ENCODE measurements at places on chromosomes 13 and 19. TPM values are rescaled to one million over a fixed set of nuclear protein-coding genes. Genes with fewer than 3 reads are reported as not detected.

DNA sequence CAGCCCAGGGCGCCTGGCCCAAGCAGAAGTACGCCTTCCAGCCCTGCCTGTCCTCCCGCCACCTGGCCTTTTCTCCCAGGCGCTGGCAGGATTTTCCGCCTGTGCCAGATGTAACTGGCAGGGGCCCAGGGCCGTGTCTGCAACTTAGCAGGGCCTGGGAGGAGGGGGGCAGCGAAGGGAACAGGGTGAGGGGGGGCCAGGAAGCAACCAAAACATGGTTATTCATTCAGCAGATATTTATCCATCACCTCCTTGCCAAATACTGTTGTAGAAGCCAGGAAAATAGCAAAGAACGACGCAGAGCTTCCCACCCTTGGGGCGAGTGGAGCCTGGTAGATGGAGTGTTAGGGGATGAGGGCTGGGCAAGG, 5.6 kb downstream of the TLE6 start:
- H3K36me3 ChIP-seq: no peaks in the 10 kb centered on the region
- DNase-seq: no peak
- no peak overlapping the region for H3K4me3 ChIP-seq
- H3K27ac ChIP-seq: no peak overlapping the region

GRCh38 chr19:11423164-11423790, 4.2 kb upstream of the RGL3 start:
- peak overlapping the region; percentile 92 for H3K4me3 ChIP-seq
- H3K36me3 ChIP-seq: no peaks in the 10 kb centered on the region
- H3K27me3 ChIP-seq: no peaks in the 10 kb centered on the region
- no peak for DNase-seq

DNA sequence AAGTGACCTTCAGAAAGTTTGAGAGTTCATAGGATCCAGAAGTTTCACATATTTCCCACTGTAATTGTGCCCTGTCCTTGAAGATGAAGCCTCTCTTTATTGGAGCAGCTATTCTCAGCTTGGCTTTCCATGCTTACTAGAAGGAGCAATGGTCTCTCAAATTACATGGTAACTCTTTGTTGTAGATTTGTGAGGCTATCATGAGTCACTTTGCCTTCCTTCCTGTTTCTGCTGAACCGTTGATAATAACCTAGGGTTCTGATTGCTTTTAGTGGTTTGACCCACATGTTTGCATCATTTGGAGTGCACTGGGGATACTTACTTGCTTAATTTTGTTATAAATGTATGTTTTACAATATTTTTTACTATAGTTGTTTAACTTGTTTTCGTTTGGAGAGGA, 772.9 kb upstream of the SLITRK6 start:
- H3K27ac ChIP-seq: no peak overlapping the region
- H3K36me3 ChIP-seq: no peaks in the 10 kb centered on the region
- no peak for DNase-seq
- H3K27me3 ChIP-seq: no peaks in the 10 kb centered on the region
- H3K4me1 ChIP-seq: no peaks in the 10 kb centered on the region

GRCh38 chr13:29802621-29803020, 47.8 kb downstream of the UBL3 start:
- peaks cover 8% of the 10 kb centered on the region for H3K4me1 ChIP-seq
- H3K4me3 ChIP-seq: no peak overlapping the region
- H3K27ac ChIP-seq: no peak overlapping the region
- no peak for DNase-seq

DNA sequence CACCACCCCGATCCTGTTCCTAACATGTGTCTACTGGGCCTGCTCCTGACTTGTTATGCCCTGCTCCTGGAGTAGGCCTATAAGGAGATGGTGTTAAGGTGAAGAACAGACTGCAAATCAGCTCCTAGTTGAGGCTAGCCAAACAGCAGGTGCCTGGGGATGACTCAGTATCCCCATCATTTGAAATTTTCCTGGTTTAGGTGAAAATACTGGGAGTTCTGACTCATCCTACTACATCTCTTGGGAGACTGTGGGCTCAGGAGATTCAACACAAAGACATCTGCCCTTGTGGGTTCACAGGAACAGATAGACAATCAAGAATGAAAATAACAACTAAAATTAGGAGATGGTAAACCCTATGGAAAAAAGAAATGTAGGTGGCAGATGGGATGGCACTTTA, 41.2 kb downstream of the BRD4 start:
- DNase-seq: no peak
- H3K36me3 ChIP-seq: peaks cover under 1% of the 10 kb centered on the region
- no peaks in the 10 kb centered on the region for H3K27me3 ChIP-seq

- no peaks in the 10 kb centered on the region for H3K4me1 ChIP-seq
- H3K4me3 ChIP-seq: no peak overlapping the region
- DNase-seq: no peak
- no peaks in the 10 kb centered on the region for H3K27me3 ChIP-seq
- H3K27ac ChIP-seq: no peak overlapping the region
Measured at GRCh38 chr19:2118438-2118837, 21.7 kb downstream of the IZUMO4 start.

DNA sequence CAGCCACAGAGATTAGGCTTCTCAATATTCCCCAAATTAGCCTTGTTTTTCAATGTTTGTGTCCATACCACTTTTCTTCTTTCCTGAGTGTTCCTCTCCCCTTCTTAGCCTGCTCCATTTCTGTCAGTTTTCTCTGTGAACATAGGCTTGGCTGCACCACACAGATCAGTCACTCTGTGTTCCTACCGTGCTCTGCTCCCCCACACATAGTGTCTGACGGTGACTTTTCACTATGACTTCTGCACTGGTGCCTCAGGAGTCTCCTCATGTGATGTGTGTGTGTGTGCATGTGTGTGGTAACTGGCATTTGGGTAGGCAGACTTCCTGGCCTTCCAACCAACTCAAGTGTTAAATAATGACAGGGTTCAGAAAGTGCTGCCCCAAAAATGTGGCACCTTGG, 47.9 kb upstream of the MYCBP2 start:
- H3K27ac ChIP-seq: no peak overlapping the region
- H3K27me3 ChIP-seq: no peaks in the 10 kb centered on the region
- no peak for DNase-seq
- no peaks in the 10 kb centered on the region for H3K36me3 ChIP-seq
- H3K4me1 ChIP-seq: peaks cover 7% of the 10 kb centered on the region
- H3K4me3 ChIP-seq: no peak overlapping the region

- H3K27me3 ChIP-seq: no peaks in the 10 kb centered on the region
- H3K27ac ChIP-seq: no peak overlapping the region
- H3K36me3 ChIP-seq: no peaks in the 10 kb centered on the region
- H3K4me1 ChIP-seq: no peaks in the 10 kb centered on the region
Measured at GRCh38 chr19:30649934-30650614, 277.9 kb downstream of the ZNF536 start.

DNA sequence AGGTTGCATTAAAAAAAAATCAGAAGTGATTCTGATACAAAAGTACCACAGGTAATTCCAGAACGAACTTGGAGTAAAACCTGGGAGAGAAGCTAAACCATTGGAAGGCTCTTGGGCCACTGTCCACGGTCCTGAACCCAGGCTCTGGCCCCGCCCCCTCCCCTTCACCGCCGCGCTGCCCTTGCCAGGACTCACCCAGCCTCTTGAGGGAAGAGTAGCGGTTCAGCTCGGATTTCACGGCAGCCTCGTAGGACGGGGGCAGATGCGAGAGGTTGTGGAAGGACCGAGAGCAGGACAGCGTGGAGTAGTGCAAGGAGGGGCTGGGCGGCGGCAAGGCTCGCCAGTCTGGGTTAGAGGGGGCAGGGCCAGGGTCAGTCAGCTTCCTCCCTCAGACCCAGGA, 5.7 kb downstream of the SHISA7 start:
- H3K36me3 ChIP-seq: no peaks in the 10 kb centered on the region
- H3K27ac ChIP-seq: no peak overlapping the region
- peak; percentile 88 for DNase-seq
- no peak overlapping the region for H3K4me3 ChIP-seq
- peaks cover 5% of the 10 kb centered on the region for H3K27me3 ChIP-seq
- 0 out of 2 replicates have a peak, but pooled peaks cover 2% of the 10 kb centered on the region for H3K4me1 ChIP-seq

GRCh38 chr19:28971049-28971448, 241.9 kb downstream of the UQCRFS1 start:
- DNase-seq: no peak
- H3K27ac ChIP-seq: no peak overlapping the region
- no peaks in the 10 kb centered on the region for H3K27me3 ChIP-seq
- no peaks in the 10 kb centered on the region for H3K4me1 ChIP-seq

DNA sequence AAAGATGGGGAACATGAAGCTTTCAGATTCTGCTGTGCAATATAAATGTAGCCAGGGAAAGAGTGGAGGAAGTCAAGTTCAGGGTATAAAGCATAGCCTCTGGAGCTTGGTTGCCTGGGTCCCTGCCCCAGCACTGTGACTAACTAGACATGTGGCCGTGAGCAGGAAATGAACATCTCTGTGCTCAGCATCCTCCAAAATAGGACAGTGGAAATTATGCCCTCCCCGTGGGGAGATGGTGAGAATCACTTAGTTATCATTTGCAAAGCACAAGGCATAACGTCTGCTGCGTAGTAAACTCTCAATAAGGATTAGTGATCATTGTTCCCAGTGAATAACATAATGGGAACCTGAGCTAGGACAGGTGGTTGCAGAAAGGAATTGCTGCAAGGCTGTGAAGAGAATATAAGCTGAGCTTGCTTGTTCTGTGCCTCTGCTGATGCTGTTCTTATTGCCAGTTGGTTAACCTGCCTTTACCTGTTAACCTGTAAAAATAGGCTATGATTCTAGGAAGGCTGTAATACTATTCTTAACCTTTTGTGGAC, 441.0 kb downstream of the COG6 start:
- no peaks in the 10 kb centered on the region for H3K27me3 ChIP-seq
- H3K4me3 ChIP-seq: no peak overlapping the region
- peaks cover 7% of the 10 kb centered on the region for H3K36me3 ChIP-seq
- H3K27ac ChIP-seq: no peak overlapping the region
- DNase-seq: no peak

- H3K27me3 ChIP-seq: no peaks in the 10 kb centered on the region
- H3K36me3 ChIP-seq: peaks cover 14% of the 10 kb centered on the region
- H3K27ac ChIP-seq: peak overlapping the region; percentile 6
- H3K4me3 ChIP-seq: no peak overlapping the region
Measured at GRCh38 chr13:102825921-102826706, 19.7 kb upstream of the ERCC5 start.

GRCh38 chr13:95002126-95002525, 289.8 kb upstream of the SOX21 start:
- peaks cover 7% of the 10 kb centered on the region for H3K4me1 ChIP-seq
- H3K4me3 ChIP-seq: 0 out of 2 replicates have a peak overlapping the region, but pooled peaks have one; percentile 2
- H3K36me3 ChIP-seq: no peaks in the 10 kb centered on the region
- H3K27me3 ChIP-seq: no peaks in the 10 kb centered on the region
- H3K27ac ChIP-seq: no peak overlapping the region
- no peak for DNase-seq

- H3K27ac ChIP-seq: no peak overlapping the region
- H3K4me1 ChIP-seq: no peaks in the 10 kb centered on the region
- no peaks in the 10 kb centered on the region for H3K27me3 ChIP-seq
- no peaks in the 10 kb centered on the region for H3K36me3 ChIP-seq
- H3K4me3 ChIP-seq: no peak overlapping the region
Measured at GRCh38 chr13:58838615-58839014, 1207.1 kb downstream of the PCDH17 start.

- no peaks in the 10 kb centered on the region for H3K27me3 ChIP-seq
- no peak for DNase-seq
- no peaks in the 10 kb centered on the region for H3K36me3 ChIP-seq
- no peaks in the 10 kb centered on the region for H3K4me1 ChIP-seq
- H3K27ac ChIP-seq: no peak overlapping the region
- no peak overlapping the region for H3K4me3 ChIP-seq
Measured at GRCh38 chr13:64579331-64579730, 2650.8 kb downstream of the PCDH9 start.

DNA sequence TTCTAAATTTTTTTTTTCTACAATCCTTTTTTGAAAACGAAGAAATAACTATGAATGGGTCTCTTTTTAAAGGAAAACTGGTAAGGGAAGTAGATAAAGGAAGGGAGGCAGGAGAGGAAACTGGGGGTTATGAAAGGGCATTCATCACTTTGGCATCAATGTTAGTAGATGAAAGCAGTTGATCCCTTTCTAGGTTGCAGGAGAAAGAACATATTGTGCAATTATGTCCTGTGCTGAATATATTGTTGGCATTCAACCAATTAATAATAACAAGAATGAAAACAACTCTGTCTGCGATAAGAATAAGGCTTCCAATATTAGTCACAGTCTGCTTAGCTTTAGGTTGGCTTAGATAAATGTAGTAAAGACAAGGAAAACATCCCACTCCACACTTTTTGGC, 796.8 kb upstream of the KLHL1 start:
- no peak overlapping the region for H3K27ac ChIP-seq
- DNase-seq: no peak
- no peaks in the 10 kb centered on the region for H3K27me3 ChIP-seq
- no peaks in the 10 kb centered on the region for H3K4me1 ChIP-seq
- H3K4me3 ChIP-seq: no peak overlapping the region

DNA sequence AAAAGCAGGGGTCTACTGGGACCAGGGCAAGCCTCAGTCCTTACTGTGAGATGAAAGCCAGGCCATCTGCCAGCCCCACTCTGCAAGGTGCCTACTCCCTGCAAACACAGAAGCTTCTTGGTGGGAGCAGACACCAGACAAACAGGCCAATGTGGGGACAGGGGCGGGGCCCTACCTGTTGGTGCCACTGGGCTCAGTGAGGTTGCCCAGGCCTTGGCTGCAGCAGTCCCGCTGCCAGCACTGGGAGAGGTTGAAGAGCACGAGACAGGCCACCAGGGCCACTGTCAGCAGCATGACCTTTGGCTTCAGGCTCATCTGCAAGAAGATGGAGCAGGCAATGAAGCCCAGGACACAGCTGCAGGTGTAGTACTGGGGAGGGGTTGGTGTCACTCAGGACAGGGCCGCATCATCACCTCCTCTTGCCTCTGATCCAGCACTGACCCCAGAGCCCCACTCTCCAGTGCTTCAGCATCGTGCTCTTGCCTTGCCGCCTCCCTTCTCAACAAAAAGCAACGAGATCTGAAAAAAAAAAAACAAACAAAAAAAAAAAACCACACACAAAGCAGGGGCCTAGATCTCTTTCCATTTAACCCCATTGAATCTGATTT, 72.6 kb downstream of the NBEA start:
- H3K36me3 ChIP-seq: peaks cover 2% of the 10 kb centered on the region
- H3K4me1 ChIP-seq: no peaks in the 10 kb centered on the region
- no peaks in the 10 kb centered on the region for H3K27me3 ChIP-seq
- DNase-seq: peak; percentile 38

DNA sequence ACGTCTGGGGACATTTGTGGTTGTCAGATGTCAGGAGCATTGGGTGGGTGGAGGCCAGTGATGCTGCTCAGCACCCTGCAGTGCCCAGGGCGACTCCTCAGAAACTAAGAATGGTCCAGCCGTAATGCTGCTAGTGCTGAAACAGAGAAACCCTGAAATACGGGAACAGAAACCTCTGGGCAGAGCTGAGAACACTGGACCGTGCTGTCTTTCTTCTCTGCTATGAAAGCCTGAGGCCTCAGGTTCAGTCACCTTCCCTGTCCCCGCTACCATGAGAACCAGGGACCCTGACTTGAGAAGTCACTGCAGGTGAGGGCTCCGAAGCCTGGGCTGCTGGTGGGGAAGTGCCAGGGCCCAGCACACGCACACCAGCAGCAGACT, 13.4 kb downstream of the CAPS start:
- H3K27me3 ChIP-seq: no peaks in the 10 kb centered on the region
- DNase-seq: no peak
- no peaks in the 10 kb centered on the region for H3K4me1 ChIP-seq
- no peak overlapping the region for H3K4me3 ChIP-seq
- peaks cover 88% of the 10 kb centered on the region for H3K36me3 ChIP-seq

RELB gene
- 13.7 TPM for total RNA-seq

PRR19 gene
- 2.9 TPM for total RNA-seq

CRLF1 gene
- total RNA-seq: 13.9 TPM

FSTL3 gene
- 6.8 TPM for total RNA-seq

AMH gene
- total RNA-seq: 70.2 TPM

PRR36 gene
- 20.4 TPM for total RNA-seq

DCLK1 gene
- total RNA-seq: 36.2 TPM

CGB8 gene
- total RNA-seq: not detected

CPT1C gene
- 66.4 TPM for total RNA-seq

TNFSF13B gene
- total RNA-seq: 0.31 TPM

NTF4 gene
- total RNA-seq: 2.1 TPM

ZNF296 gene
- total RNA-seq: 14.8 TPM
